HFFc6 (cell line): ENCODE measurements at places on chromosomes 7 and 10. TPM values are rescaled to one million over a fixed set of nuclear protein-coding genes. Genes with fewer than 3 reads are reported as not detected.
A peak's percentile ranks its signal among the peaks of the same experiment; 100 is the strongest.

DNA sequence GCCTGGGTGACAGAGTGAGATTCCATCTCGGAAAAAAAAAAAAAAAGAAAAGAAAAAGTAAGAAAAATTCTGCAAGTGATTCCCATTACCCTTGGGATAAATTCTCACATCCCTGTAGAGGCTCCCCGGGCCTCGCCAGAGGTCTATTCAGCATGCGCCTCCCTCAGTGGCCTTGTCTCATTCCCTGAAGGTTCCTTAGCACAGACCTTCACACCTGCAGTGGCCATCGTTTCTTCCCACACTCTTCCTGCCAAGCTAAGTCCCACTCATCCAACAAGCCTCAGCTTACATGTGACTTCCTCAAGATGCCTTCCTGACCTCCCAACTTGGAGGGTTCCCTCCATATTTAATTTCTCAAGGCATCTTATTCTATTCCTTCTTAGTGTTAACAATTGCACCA is 20.9 kb upstream of the BAG3 start:
- DNase-seq, result no peak

- DNase-seq, result no peak
Measured at GRCh38 chr10:76541852-76542251, 1095.8 kb downstream of the KCNMA1 start.

PPP1R9A gene
- not detected in 3 replicates for total RNA-seq

GATA3 gene
- 0.09 to 0.18 TPM (median 0.11 TPM) in 3 replicates for total RNA-seq

SORCS1 gene
- not detected in 3 replicates for total RNA-seq

ICA1 gene
- total RNA-seq, result not detected in 2 replicates

GRCh38 chr7:117218700-117219099 is 104.2 kb downstream of the WNT2 start:
- DNase-seq, result no peak

GRCh38 chr7:135714534-135715009 is 13.4 kb downstream of the SLC13A4 start:
- peak; percentile 90 for DNase-seq

- peak; percentile 92 for DNase-seq
Measured at GRCh38 chr10:21336476-21337170, 188.9 kb downstream of the SKIDA1 start.

DNA sequence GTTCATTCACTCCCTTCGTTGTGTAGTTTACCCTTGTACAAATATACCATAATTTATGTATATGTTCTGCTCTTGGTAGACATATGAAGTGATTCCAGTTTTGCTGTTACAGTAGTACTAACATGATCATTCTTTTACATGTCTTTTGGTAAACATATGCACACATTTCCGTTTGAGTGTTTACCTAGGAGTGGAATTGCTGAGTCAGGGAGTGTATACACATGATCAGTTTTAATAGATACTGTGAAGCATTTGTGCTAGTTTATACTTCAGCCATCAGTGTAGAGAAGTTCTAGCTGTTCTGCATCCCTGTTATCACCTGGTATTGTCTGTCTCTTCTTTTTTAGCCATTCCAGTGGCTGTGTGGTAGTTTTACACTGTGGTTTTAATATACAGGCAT is 34.5 kb upstream of the CYP26C1 start:
- no peak for DNase-seq

GRCh38 chr10:117540640-117541404 is 1.7 kb upstream of the EMX2 start:
- no peak for DNase-seq

DNA sequence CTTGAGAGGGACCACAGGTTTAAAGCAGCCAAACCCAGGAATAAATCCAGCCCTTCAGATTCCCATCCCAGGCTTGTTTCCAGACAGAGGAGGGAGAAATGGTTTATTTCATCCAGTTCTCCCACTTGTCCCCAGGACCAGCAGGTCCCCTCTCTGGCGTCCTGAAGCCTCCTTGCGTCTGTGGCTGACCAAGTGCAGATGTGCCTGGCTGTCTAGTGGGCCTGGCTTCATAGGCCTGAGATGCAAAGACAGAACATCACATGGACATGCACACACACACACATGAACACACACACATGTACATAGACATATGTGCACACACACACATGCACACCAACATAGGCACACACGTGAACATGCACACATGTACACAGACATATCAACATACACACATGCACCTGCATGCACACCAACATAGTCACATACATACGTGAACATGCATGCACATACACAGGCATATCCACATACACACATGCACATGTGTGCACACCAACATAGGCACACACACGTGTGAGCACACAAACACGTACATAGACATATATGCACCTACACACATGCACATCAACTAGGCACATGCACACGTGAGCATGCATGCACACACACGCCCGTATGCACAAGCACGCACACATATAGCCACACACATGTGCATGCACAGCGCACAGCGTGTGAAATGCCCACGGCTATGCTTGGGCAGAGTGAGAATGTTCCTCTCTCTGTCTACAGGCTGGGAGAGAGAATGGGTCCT is 10.7 kb downstream of the FOXL3 start:
- DNase-seq, result no peak

GRCh38 chr10:4851846-4852245 is 25.8 kb downstream of the AKR1E2 start:
- DNase-seq, result no peak

NAT16 gene
- total RNA-seq, result not detected in 2 replicates

SEPTIN7 gene
- total RNA-seq, result 266 to 309 TPM (median 302 TPM) in 3 replicates

DNA sequence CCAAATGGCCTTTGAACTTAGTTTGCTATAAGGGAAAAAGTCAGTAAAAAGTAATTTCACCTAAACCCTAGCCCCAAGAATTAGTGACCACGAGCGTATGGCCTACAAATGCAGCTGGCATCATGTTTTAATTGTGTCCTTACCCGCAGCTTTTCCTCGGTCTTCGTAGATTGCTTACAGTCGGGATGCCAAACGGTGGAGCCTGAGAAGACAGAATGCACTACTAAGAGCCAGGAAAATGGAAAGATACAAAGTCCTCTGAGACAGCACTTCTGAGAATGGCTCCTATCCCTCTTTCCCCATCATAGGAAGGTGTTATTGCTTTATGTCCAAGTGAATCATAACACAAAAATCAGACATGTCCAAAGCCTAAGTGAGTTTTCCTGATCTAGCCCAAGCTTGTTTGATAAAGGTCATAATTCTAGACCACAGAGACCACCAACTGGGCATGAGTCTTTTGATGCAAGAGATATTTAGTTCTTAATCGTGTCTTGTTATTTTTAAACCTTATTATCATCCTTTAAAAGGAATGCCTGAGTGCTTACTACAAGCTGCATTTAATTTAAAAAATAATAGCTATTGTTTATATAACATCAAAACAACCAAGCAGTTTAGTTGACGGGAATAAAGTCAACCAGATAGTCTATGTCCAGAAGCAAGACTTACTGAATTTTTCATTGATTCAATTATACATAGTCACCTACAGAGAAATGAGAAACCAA is 83.7 kb upstream of the AFAP1L2 start:
- peak; percentile 41 for DNase-seq

DNA sequence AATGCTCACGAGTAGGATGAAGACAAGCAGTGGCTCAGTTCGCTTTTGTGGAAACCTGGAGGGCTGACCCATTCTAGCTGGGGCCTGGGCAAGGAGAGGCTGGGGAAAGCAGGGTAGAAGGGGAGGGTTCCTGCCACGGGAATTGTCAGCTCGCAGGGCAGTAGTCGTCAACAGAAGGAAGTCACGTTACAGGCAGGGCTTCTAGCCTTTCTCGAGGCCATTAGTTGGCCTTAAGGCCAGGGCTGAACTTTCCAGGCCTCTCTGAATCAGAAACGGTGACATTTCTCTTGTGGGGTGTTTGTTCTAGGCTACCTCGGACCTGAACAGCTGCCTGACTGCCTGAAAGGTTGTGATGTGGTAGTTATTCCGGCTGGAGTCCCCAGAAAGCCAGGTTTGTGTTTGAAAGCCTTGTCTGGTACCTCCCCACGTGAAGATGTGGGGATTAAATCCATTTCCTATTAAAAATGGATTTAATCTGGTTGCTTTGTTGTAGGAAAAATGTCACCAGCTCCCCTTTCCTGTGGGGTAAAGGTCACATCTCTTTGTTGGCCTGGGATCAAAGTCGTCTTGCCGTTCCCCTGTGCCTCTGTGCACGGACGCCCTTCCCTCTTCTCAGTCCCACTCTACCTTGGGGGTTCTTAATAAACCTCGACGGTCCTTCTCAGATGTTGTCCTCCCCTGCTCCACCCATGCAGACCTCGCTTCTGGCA is 9.4 kb downstream of the MDH2 start:
- no peak for DNase-seq

NODAL gene
- not detected in 3 replicates for total RNA-seq

- DNase-seq, result no peak
Measured at GRCh38 chr7:85078181-85078580, 108.7 kb downstream of the SEMA3D start.

CDHR3 gene
- total RNA-seq, result 1.9 to 2.2 TPM (median 2.1 TPM) in 3 replicates

DNA sequence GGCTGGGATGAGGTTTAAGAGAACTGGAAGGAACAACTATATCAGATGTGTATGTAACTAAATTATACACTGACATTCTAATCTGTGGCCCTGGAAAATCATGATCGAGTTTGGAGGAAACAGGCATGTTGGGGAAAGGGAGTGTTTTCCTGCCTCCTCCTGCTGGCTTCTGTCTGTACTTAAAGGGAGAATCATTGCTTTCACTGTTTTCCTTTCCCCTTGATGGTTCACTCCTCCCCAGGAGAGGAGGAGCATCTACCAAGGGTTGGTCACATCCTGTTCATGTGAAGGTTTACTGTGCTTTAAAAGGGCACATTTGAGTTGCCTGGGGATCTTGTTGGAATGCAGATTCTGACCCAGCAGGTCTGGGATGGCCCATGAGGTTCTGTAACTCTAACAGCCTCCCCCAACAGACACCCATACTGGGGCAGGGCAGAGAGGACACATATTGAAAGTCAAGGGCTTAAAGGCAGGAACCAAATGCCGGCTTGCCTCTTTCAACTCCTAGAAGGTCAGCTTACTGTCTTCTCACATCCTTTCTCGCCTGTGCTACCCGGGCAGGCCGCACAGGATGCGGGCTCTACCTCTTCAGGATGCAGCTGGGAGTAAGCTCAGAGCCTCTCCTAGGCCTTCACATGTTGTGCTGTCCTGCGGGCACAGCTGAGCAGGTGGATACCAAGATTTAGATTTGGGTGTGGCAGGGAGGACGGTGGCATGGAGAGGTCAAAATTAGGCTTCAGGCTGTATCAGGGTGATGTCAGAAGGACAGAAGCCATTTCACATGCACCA is 694.8 kb downstream of the KCNMA1 start:
- peak; percentile 6 for DNase-seq

DNA sequence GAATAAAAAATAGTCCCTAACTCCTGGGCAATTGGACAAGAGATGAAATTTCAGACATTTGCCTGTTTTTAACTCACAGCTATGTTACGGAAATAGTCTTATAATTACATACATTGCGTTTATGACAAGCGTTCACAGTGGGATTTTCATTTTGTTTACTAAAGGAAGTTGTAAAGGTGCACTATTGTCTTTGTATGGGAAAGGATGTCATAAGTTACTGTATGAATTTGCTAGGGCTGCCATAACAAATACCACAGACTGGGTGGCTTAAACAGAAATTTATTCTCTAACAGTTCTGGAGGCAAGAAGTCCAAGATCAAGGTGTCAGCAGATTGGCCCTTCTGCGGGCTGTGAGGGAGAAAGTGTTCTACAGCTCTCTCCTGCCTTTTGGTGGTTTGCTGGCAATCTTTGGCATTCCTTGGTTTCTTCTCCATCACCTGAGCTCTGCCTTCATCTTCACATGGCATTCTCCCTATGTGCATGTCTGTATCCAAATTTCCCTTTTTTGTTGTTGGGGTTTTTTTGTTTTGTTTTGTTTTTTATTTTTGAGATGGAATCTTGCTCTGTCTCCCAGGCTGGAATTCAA is 5.6 kb downstream of the NFE2L3 start:
- no peak for DNase-seq

DNA sequence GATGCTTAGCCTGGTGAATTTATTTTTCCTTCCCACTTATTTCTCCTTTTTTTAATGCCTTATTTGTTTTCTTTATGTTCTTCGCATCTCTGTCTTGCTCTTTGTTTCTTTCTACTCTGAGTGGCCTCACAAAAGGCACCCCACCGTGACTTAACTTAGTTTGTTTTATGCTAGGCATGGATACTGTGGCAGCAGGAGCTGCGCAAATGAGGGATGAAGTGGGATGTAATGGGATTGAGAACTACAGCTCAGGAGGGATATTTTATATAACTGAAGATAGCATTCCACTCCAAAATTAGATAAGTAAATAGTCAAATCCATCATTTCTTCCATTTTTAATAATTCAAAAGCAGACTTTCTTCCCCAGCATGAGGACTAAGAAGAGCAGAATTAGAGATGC is 1.7 kb upstream of the CACNA2D1 start:
- no peak for DNase-seq

GRCh38 chr10:47353351-47353750 is 5.2 kb downstream of the RBP3 start:
- no peak for DNase-seq

SEPHS1 gene
- total RNA-seq, result 34.1 to 40.5 TPM (median 36.7 TPM) in 3 replicates
